ENCODE measurements at places on chromosomes 6 and 20. TPM values are rescaled to one million over a fixed set of nuclear protein-coding genes. Genes with fewer than 3 reads are reported as not detected.

- peak; percentile 19 for DNase-seq
These were observed 1180.0 kb upstream of the CITED2 start for GRCh38 chr6:140554421-140554820.

- DNase-seq: no peak
These were observed 54.8 kb downstream of the CTCFL start for GRCh38 chr20:57470212-57470522.

DNA sequence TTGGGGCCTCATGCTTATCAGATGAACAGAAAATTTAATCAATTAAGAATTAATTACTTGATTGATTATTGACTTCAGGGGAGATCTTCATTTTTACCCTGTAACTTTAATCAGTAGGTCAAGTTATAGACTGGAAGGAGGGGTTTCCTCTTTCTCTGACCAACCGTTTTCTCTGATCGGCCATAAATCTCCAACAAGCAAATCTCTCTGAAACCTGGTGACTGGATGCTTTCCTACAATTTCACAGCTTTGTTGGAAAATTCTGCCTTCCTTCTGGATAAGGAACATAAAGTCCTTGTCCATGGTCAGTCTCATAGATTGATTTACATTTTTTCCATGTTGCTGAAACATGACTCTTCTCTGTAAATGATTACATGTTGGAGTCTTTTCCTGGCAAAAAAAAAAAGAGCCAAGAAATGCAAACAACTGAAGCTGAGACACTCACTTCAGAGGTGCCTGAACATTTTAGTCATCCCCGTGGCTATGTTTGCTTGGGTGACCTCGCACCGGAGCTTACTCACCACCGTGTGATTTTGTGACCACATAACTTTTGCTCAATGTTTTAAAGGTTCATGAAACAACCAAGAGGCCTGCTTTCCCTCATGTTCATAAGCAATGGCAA is 31.0 kb downstream of the IRF4 start:
- peak; percentile 96 for DNase-seq

DNA sequence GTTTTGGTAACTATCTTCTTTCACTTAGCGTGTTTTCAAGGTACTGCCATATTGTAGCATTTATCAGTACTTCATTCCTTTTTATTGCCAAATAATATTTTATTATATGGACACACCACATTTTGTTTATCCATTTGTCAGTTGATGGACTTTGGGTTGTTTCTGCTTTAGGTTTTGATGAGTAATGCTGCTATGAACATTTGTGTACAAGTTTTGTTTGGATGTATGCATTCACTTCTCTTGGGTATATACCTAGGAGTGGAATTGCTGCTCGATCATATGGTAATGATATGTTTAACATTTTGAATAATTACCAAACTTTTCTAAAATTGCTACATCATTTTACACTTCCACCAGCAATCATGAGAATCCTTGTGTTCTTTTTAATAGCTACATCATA is 6.4 kb upstream of the SLC22A7 start:
- no peak for DNase-seq

DNA sequence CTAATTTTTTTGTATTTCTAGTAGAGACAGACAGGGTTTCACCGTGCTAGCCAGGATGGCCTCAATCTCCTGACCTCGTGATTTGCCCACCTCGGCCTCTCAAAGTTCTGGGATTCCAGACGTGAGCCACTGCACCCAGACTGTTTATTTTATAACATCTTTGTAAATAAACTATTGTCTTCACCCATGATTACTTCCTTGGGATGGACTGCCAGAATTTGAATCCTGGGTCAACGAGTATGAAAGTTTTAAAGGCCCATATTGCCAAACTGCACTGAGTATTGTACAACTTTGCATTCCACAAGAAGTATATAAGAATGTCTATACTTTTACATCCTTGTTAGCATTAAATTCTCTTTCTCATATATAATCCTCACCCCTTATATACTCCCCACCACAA is 38.6 kb downstream of the ZHX3 start:
- DNase-seq: no peak

The DEFB116 gene
- total RNA-seq: not detected

All from PC-3 (cell line).